ENCODE measurements at places on chromosomes 4 and X.
A peak's percentile ranks its signal among the peaks of the same experiment; 100 is the strongest.

DNA sequence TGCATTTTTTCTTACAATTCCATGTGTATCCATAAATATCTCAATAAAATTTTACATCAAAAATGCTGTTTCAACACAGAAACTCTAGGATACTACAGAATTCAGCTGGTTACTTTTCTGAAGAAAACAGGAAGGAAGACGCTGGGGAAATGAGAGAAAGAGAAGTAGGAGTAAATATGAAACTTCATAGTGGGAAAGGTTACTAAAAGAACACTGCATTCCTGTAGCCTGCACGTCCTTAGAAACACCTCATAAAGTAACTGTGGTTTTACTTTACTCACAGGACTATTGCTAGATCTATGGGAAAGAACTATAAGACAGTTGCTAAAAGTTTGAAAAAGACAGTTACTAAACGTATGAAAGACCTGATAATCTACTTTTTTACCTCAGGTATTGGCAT lies 23.1 kb downstream of the ATP11C start:
- DNase-seq, result no peak

GRCh38 chr4:2823301-2823670 lies 20.4 kb upstream of the ADD1 start:
- no peak for DNase-seq

DNA sequence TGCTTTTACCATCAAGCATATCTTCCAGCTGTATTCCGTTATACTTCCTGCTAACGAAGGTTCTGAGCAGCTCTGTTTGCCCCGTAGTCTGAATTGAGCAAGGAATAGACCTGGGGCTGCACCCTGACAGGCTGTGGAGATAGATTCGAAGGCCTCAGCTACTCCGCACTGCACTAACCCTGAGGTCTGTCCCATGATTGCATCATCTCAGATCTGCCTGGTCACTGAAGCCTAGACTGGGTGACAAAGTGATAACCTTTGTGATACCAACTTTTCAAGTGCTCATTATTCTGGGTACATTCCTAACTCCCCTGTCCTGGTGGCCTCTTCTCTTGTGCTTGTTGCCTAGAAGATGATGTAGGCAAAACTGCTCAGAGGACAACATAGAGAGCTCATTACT lies 29.9 kb upstream of the PGRMC1 start:
- DNase-seq, result no peak

- peak; percentile 15 for DNase-seq
Observed at GRCh38 chr4:18020145-18020670, 1.3 kb downstream of the LCORL start.

GRCh38 chr4:15677507-15677988 lies 4.1 kb upstream of the FAM200B start:
- no peak for DNase-seq

- DNase-seq, result no peak
Observed at GRCh38 chr4:48898733-48899431, 7.7 kb downstream of the OCIAD2 start.

GRCh38 chr4:18250564-18250963 lies 229.0 kb upstream of the LCORL start:
- no peak for DNase-seq

DNA sequence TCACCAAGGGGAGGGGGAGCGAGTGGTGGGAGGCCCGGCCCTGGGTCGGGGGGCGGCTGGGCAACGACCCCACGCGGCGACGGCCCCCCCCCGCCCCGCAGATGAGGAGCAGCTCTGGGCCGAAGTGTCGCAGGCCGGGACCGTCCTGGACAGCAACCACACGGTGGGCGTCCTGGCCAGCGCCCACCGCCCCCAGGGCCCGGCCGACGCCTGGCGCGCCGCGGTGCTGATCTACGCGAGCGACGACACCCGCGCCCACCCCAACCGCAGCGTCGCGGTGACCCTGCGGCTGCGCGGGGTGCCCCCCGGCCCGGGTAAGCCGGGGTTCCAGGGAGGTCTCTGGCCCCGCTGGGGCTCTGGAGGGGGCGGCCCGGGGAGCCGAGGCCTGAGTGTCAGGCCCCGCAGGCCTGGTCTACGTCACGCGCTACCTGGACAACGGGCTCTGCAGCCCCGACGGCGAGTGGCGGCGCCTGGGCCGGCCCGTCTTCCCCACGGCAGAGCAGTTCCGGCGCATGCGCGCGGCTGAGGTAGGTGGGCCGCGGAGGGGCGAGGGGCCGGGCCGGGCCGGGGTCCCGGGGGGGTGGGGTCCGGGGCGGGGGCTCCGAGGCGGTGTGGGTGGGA lies 8.7 kb upstream of the FGFRL1 start:
- DNase-seq, result no peak

GRCh38 chrX:128599632-128600031 lies 547.4 kb upstream of the ACTRT1 start:
- DNase-seq, result no peak

GRCh38 chrX:20026278-20026677 lies 35.4 kb upstream of the BCLAF3 start:
- no peak for DNase-seq

GRCh38 chr4:34466411-34466810 lies 1777.9 kb downstream of the ARAP2 start:
- DNase-seq, result no peak

DNA sequence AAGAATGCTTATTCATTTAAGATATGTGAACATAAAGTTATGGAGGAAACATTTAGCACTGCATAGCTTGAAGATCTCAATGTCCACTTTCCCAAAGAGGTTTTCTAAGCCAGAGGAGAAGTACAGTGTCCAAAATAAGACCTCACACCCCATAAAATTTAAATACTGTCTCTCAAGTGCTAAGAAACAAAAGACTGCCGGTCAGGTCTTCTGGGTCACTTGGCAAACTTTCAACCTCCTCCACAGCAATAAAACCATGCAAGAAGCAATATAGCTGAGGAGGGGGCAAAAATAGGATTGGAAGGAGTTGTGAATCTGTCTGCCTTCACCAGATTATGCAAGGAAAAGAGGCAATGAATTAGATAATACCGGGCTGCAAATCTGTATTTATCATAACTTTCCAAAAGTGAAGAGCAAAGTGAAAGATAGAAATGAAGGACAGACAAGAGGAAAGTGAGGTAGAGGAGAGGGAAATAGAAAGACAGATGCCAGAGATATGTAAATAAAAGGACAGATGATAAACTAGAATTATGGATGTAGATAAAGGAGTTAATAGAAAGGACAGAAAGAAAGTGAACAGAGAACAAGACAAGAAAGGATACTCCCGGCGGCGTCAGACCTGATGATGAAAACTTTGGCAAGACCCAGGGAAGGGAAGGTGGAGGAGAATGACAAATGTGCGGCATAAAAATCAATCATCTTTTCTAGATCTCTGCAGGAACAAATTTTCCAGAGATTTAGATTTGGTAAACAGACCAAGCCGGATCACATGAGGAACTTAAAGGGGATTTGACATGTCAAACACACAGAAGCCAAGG lies 152.7 kb upstream of the FAM241A start:
- DNase-seq, result no peak

GRCh38 chr4:5921981-5922380 lies 29.1 kb upstream of the CRMP1 start:
- DNase-seq, result no peak

- DNase-seq, result no peak
Observed at GRCh38 chr4:158428242-158428641, 93.4 kb upstream of the RXFP1 start.

DNA sequence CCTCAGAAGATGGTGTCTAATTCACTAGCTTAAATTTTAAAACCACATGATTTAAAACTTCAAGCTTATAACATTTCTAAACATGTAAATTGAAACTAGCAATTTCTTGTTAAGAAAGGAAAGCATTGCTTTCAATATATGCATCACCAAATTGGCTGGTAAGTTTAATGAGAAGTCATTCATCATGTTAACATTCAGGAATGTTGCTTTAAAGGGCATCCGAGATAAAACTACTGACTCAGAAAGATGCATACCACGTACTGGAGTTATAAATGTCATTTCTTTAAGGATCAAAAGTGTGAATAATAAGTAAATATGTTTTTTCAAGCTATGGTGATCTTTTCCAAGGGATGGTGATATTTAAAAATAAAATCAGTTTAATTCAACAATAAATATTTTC lies 83.3 kb upstream of the VCX2 start:
- no peak for DNase-seq

- no peak for DNase-seq
Observed at GRCh38 chr4:139560406-139561104, 4.5 kb upstream of the SETD7 start.

GRCh38 chr4:101145021-101145420 lies 202.3 kb downstream of the PPP3CA start:
- no peak for DNase-seq

GRCh38 chrX:132118358-132118757 lies 9.5 kb downstream of the FRMD7 start:
- no peak for DNase-seq

- DNase-seq, result no peak
Observed at GRCh38 chr4:41622787-41623186, 84.8 kb downstream of the LIMCH1 start.

DNA sequence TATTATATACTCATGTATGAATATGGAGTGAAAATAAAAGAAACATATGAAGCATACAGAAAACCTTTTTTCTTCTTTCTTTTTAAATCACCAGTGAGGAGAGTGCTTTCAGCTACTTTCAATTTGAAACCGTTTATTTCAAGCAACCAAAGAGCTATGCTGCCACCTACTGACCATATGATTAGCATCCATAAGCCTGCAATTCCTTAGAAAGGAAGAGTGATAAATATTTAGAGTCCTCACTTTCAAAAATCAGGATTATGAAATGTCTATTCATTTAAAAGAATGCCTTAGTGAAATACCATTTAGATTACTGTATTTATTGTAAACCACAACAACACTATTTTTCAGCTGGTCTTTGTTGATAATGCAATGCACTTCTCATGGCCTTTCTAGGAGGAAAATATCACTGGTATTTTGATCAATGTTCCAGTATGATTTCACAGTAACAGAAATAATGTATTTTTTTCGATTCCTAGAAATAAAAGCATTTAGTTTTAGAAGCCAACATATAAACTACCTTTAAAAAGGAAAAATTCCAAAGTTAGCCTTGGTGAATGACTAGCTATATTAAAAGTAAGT lies 667.6 kb downstream of the PCDH18 start:
- DNase-seq, result peak; percentile 7

DNA sequence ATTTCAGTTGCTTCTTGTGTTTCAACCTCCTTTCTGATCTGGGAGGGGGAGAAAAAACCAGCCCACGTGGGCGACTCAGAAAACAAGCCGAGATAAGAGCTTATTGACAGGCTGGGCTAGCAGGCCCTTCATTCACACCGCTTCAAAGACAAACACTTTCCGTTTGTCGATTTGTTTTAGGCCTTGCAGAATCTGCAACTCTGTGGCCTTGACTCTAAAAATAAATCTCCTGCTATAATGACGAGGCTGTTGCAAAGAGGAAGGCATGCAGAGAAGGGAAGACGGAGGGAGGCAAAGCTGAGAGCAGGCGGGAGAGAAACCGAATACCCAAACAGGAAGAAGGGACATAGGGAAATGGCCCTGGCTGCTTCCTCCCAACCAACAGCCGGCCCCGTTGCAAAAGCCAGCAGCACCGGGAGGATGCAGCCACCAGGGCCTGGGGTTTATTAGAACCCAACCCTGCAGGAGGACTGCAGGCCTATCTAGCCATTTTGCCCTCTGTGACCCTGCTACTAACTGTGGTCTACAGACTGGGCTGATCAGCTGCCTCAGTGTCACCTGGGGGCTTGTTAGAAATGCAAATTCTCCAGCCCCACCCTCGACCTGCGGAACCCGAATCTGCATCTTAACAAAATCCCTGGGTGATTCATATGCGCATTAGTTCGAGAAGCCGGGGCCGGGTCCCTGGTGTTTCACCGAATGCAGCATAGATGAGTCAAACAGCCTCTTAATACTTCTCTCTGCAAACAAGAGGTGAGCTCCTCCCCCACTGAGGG lies 325.5 kb downstream of the BCOR start:
- DNase-seq, result no peak

GRCh38 chrX:41055740-41056139 lies 29.5 kb upstream of the USP9X start:
- DNase-seq, result no peak

DNA sequence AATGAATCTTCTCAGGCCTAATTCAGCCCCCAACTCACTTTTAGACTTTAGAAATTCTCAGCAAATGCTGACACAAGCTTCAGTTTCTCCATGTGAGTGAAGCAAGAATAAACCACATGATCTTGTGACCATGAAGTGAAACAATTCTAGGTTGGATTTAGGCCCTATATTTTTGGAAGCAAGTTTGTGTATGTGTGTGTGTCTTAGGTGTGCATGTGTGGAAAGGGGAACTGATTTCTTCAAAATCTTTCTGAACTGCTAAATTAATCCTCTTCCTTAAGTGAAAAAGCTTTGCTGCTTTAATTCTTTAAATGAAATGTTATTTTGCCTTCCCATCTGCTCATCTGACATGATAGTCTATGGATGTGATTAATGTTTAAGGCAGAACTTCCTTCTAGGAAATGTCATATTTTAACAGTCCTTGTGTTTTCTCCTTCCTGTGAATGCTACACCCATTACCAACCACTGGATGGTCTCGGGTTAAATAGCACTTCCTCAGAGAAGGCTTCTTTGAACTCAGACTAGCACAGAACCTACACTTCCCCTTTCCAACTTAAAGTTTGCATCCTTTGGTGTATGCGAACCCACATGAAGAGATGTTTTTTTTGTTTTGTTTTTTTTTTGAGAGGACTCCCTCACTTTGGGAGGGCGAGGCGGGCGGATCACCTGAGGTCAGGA lies 1.2 kb upstream of the TMEM144 start:
- DNase-seq, result no peak

GRCh38 chr4:101022151-101023024 lies 324.9 kb downstream of the PPP3CA start:
- DNase-seq, result no peak

DNA sequence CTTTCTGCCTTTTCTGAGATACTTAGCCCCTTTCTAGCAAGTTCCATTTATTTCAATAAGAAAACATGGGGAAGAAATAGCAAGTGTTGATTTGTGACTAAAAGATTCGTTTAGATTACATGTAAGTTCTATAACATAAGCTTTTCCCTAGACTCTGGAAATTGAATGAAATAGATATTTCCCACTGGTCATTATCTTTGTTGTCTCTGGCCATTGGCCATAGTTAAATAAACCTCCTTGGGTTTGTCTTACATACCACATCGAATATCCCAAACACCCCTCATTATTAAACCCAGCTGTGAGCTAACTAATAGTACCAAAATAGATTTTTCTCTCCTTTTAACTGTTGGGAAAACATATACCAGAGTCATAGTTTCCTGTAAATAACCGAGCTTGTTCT lies 534.8 kb downstream of the IQCM start:
- no peak for DNase-seq

- no peak for DNase-seq
Observed at GRCh38 chr4:185849664-185850550, 37.9 kb upstream of the SORBS2 start.

DNA sequence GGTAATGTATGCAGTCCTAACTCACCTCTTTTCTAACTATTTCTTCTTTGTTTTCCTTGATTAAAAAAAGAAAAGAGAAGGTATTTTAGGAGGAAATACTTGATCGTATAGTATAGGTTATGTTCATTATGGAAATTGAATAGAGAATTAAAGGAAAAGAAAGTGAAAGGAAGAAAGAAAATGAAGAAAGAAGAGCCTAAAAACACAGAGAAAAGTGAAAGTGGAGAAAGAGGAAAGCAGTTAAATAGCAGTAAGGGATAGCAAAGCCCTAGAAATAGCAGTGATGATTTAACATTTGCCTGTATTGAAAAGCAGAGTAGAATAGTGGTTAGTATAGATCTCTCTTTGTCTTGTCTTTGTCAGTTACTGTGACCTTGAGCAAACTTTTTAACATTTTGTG lies 37.0 kb downstream of the MRPL1 start:
- DNase-seq, result no peak

Measured in naive thymus-derived CD8-positive, alpha-beta T cell (primary cell).